ENCODE measurements at places on chromosomes 5 and 9. TPM values are rescaled to one million over a fixed set of nuclear protein-coding genes. Genes with fewer than 3 reads are reported as not detected.

The RPL37 gene
- total RNA-seq: 389 TPM

The TBC1D2 gene
- total RNA-seq: 9.7 TPM

The SLCO6A1 gene
- not detected for total RNA-seq

The TMEFF1 gene
- total RNA-seq: not detected

The TMEM252 gene
- 0.22 TPM for total RNA-seq

The MSANTD3 gene
- 7.9 TPM for total RNA-seq

The SPATA31E1 gene
- not detected for total RNA-seq

The DCAF12 gene
- total RNA-seq: 21.0 TPM

The ARHGEF37 gene
- 1.6 TPM for total RNA-seq

The PPP3R2 gene
- total RNA-seq: not detected

The NRARP gene
- 0.68 TPM for total RNA-seq

The TRAPPC13 gene
- total RNA-seq: 7.5 TPM

The PCDHGA12 gene
- 1.3 TPM for total RNA-seq

Measured in right lobe of liver (tissue), 6 donors.